ENCODE measurements at places on chromosomes 7 and 10. TPM values are rescaled to one million over a fixed set of nuclear protein-coding genes. Genes with fewer than 3 reads are reported as not detected.

The GJC3 gene
- not detected for total RNA-seq

The AQP1 gene
- 518 TPM for total RNA-seq

The ABCB4 gene
- 1.2 TPM for total RNA-seq

The TMEM229A gene
- total RNA-seq: not detected

The SSC4D gene
- not detected for total RNA-seq

The DENND2A gene
- 51.2 TPM for total RNA-seq

The CHN2 gene
- total RNA-seq: 8.0 TPM

The UPK3B gene
- not detected for total RNA-seq

The PGAM1 gene
- 328 TPM for total RNA-seq

The PRXL2A gene
- 25.6 TPM for total RNA-seq

The SPDYE18 gene
- 0.32 TPM for total RNA-seq

The GNG11 gene
- 24.1 TPM for total RNA-seq

The LRRN3 gene
- total RNA-seq: 0.39 TPM

The LLCFC1 gene
- total RNA-seq: not detected

The CLCN1 gene
- total RNA-seq: not detected

The ABCC2 gene
- total RNA-seq: 2.9 TPM

The VAX1 gene
- total RNA-seq: not detected

The SEMA3E gene
- 29.2 TPM for total RNA-seq

The GIMAP5 gene
- total RNA-seq: 26.9 TPM

The CPVL gene
- 9.6 TPM for total RNA-seq

The WEE2 gene
- total RNA-seq: not detected

The SLC26A5 gene
- not detected for total RNA-seq

The PHYH gene
- total RNA-seq: 42.8 TPM

The HYAL4 gene
- total RNA-seq: not detected

The SEMA4G gene
- 2.5 TPM for total RNA-seq

The FAM13C gene
- 60.0 TPM for total RNA-seq

The SNX8 gene
- total RNA-seq: 9.6 TPM

The OR2A1 gene
- 0.17 TPM for total RNA-seq

The SEC31B gene
- total RNA-seq: 5.0 TPM

The AKR1C8 gene
- total RNA-seq: not detected

The PPP1R17 gene
- total RNA-seq: not detected

The IFIT3 gene
- total RNA-seq: 8.9 TPM

The TSPAN12 gene
- 17.7 TPM for total RNA-seq

The CLEC5A gene
- 0.66 TPM for total RNA-seq

The AZGP1 gene
- total RNA-seq: 2.5 TPM

The GDF10 gene
- total RNA-seq: 33.3 TPM

The TMEM213 gene
- not detected for total RNA-seq

The INSYN2A gene
- 0.52 TPM for total RNA-seq

The TMEM72 gene
- total RNA-seq: not detected

The CFAP58 gene
- total RNA-seq: 1.2 TPM

The MMRN2 gene
- 66.0 TPM for total RNA-seq

The CYP51A1 gene
- total RNA-seq: 28.1 TPM

The UROS gene
- total RNA-seq: 46.5 TPM

The C7orf57 gene
- total RNA-seq: not detected

The POLD2 gene
- total RNA-seq: 33.6 TPM

The DKK1 gene
- total RNA-seq: not detected

The DDC gene
- total RNA-seq: not detected

The GDF2 gene
- total RNA-seq: not detected

The ERLIN1 gene
- 8.3 TPM for total RNA-seq

The GPR85 gene
- total RNA-seq: 0.46 TPM

The ERVW-1 gene
- total RNA-seq: not detected

The SPDYE11 gene
- not detected for total RNA-seq

The CPA4 gene
- not detected for total RNA-seq

The IFIT2 gene
- total RNA-seq: 3.4 TPM

The GRM8 gene
- total RNA-seq: 0.11 TPM

The SP4 gene
- 44.9 TPM for total RNA-seq

The SKIDA1 gene
- total RNA-seq: 0.50 TPM

The ERV3-1 gene
- 7.5 TPM for total RNA-seq

The UPP1 gene
- total RNA-seq: 10.6 TPM

Data from esophagus muscularis mucosa (tissue), 4 donors.